Esophagus muscularis mucosa (tissue), 4 donors: ENCODE measurements at places on chromosomes 16 and 17.

DNA sequence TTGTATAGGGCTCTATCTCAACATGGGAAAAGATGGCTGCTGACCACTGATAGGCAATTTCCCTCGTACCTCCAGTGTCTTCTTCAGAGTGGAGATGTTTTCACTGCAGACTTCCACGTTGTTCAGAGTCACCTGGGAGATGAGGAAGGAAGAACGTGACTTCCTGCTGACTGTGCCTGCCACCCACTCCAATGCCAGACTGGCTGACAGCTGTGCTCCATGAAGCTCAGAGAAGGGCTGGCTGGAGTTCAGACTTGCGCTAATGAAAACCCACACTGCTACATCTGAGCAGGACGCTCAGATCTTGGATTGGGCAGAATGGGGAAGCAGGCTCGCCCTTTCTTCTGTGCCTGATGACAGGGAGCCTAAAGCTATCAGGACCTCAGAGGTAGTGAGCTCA lies 33.1 kb downstream of the COG4 start:
- no peak for DNase-seq

DNA sequence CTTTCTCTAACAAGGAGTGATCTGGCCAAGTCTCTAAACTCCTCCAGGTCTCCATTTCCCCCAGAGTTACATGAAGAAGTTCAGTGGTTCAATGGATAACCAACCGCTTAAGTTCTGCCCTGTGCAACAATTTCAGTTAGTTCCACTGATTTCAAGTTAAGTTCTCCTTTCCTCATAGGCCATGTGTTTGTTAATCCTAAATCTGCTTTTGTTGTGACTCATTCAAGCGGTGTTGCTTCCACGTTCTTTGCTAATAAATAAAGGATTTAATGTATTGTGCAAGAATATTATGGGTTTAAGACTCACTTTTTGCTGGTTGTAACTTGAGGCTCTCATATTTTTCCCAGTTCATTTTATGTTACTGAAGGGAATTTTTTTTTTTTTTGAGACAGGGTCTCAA lies 36.3 kb downstream of the GNA13 start:
- no peak for DNase-seq

GRCh38 chr17:27466743-27467375 lies 10.6 kb downstream of the KSR1 start:
- no peak for DNase-seq

DNA sequence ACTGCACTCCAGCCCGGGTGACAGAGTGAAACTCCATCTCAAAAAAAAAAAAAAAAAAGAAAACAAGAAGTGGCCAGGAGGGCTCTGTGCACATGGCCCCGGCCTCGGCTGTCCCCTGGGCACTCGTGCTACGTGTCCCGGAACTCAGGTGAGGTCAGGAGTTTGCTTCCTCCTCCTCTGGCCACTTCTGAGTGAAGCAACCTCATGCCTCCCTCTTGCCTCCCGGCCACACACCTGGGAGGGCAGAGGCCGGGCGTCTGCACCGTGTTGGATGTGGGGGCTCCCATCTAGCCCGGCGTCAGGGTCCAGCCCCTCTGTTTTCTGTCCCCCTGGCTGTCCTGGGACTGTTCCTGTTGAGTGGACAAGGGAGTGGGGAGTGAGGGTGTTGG lies 22.2 kb downstream of the ASPSCR1 start:
- DNase-seq = no peak

GRCh38 chr16:53611179-53611696 lies 92.4 kb downstream of the RPGRIP1L start:
- DNase-seq = no peak

- DNase-seq = no peak
Observed at GRCh38 chr17:67500261-67500660, 123.2 kb downstream of the PITPNC1 start.

GRCh38 chr16:59758848-59759247 lies 1024.7 kb upstream of the GOT2 start:
- DNase-seq = no peak

DNA sequence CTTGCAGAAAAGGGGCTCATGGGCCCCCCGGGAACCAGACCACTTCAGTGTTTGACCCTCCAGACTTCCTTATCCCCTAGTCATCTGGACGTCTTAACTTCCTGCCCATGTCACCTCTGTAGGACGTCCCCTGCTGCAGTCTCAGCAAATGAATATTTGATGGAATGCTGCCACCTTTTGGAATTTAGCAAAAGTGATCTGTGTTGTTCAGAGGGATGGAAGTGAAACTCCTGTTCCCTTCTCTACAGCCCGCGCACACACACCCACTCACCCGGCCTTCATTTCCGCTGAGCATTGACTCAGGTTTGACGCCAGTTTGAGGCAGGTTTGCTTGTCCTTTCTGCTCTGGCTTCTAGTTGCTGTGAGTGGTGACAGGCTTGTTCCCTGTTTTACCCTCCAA lies 507.2 kb upstream of the EEF2KMT start:
- DNase-seq = no peak

DNA sequence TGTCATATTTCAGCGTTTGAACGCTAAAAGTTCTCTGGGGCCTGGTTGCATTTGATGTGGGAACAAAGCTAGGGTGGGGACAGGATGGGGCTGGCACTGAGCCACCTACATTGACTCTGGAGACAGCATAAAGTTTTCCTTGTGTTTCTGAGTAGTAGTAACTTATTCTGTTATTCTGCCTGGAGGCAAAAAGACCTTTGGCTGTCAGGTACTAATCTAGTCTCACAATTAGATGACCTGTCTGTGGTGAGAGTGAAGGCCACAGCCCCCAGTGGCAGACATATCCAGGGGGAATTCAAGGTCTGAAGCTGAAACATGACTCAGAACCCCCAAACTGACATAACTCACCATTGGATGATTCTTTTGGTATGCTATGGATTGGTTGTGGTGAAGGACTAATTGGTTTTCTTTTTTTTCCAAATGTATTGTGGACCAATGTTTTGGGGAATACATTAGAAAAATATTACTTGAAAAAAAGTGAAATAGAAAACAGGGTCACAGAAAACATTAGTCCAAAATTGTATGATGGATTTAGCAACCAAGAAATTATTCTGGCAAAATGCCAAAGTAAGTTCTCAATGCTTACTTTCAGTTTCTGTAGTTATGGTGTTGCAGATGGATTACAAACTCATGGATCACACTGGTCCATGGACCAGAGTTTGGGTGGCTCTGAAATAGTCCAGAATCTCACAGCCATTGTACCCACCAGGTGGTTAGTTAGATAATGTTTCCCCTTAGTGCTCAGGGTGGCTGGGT lies 10.5 kb upstream of the SALL1 start:
- DNase-seq = no peak

DNA sequence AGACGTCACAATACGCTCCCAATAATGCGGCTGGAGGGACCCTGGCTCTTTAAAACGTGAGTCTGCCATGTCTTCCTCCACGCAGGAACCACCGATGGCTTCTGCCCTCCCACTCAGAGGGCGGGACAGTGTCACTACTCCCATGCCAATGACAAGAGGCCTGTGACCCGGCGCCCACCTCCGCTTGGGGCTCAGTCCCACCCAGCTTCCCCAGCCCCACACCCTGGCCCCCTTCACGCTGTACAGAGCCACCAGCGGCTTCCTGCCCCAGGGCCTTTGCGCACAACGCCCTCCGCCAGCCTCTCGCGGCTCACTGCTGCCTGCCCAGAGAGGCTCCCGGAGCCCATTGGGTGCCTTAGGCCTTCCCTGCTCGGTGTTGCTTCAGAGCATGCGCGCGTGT lies 29.5 kb upstream of the ZNF469 start:
- no peak for DNase-seq

- DNase-seq = no peak
Observed at GRCh38 chr16:87949071-87949744, 2.0 kb upstream of the BANP start.

DNA sequence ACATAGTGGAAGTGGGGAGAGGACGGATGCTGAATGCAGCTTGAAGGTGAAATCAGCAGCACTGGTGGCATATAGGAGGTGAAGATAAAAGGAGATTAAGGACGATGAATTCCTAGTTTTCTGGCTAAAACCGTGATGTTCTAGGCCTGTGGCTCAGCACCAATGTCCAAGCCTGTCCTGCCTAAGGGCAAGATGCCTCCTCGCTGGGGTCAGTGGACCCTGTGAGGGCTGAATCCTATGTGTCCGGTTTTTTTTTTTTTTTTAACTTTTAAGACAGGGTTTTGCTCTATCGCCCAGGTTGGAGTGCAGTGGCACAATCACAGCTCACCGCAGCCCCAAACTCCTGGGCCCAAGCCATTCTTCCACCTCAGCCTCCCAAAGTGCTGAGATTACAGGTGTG lies 12.8 kb downstream of the CPNE2 start:
- no peak for DNase-seq

DNA sequence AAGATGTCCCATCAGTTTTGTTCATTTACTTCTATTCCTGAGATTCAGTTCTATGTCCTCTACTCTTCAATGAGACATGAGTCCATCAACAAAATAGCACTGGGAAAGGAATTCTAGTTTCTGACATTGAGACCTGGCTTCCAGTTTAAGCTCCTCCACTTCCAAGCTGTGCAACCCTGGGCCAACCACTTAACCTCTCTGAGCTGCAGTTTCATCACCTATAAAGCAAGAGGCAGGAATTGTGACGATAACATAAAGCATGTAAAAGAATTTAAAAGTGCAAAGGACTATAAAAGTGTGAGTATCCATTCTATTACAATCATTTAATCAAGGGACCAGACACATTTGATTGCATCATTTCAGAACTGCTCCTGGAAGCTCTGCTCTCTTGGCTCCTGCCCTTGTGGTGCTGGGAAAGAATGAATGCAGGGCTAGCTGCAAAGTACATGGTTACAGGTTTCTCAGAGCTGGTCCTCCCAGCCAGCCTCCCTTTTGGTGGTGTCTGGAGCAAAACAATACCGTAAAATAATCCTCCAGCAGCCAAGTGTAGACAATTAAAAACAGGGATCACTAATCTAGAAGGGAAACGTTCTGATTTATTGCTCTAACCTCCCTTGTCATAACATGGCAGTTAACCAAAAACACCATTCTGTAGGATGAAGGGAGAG lies 113.9 kb downstream of the VPS53 start:
- no peak for DNase-seq

GRCh38 chr17:40978575-40979151 lies 5.5 kb downstream of the KRT40 start:
- no peak for DNase-seq

- DNase-seq = no peak
Observed at GRCh38 chr17:72466199-72466598, 345.4 kb downstream of the SOX9 start.

DNA sequence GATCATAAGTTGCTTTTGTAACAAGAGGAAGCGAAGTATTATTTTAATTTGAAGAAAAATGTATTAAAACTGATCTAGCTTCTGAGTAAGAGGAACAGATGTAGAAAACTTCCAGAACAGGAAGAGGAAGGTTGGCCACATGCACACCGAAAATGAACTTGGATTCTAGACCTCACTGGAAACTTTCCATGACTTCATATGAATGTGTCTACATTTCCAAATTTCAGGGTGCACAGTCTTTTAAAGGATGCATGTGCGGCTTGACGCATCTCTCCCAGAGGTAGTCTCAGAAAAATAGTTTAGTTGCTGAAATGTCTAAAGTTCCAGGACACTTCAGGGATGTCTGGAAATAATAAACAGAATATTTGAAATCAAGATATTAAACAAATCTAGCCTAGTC lies 275.1 kb upstream of the MYOCD start:
- DNase-seq = no peak

GRCh38 chr17:5115673-5116651 lies at the start of gene USP6:
Gene USP6 (plus strand): TSS chr17:5116032. CDS start chr17:5130368, 14,336 bp downstream.
- no peak for DNase-seq

DNA sequence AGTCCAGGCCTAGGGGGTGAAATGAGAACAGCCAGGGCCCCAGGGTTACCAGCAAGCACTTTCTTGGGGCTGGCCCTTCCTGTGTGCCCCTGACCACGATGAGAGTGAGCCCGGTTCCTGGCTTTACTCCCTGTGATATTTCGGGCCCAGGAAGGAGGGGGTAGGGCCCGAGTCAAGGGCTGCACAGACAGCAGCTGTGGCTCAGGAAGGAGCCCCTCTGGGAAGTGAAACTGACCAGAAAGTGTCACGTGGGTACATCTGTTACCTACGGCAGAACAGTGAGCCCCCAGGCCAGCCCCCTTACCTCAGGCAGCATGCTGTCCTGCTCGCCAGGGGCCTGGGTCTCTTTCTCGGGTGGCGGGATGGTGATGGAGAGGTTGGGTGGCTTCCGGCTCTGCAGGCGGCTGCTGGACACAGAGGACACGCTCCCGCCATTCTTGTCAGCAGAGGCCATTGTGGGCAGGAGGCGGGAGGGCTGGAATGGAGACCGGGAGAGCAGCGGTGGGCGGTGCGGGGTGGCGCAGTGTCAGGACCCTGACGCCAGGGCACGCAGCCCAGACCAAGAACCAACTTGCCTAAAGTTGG lies 13.8 kb downstream of the AANAT start:
- DNase-seq = no peak

- no peak for DNase-seq
Observed at GRCh38 chr16:21642861-21643260, 9.5 kb downstream of the IGSF6 start.

DNA sequence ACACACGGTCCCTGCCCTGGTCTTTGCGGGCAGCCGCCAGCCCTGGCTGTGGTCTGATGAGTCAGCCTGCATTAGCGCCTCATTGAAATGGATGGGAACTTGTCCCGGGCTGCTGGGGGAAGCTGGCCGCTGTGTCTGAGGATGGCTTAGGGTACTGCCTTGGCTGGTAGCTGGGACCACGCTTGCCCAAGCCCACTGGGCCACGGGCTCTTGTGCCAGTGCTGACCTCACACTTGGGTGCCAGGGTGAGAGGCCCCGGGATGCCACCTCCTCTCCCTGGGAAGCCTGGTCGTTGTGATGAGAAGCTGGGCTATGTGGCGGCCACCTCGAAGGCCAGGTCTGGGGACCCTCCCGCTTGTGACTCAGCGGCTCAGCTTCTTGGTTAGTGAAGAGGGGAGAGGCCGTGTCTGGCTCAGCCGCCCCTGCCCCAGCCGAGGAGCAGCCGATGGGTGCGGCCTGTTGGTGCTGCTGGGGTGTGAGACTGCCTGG lies 10.7 kb downstream of the CACNA1H start:
- no peak for DNase-seq

- no peak for DNase-seq
Observed at GRCh38 chr17:57504208-57504607, 240.9 kb downstream of the CCDC182 start.

DNA sequence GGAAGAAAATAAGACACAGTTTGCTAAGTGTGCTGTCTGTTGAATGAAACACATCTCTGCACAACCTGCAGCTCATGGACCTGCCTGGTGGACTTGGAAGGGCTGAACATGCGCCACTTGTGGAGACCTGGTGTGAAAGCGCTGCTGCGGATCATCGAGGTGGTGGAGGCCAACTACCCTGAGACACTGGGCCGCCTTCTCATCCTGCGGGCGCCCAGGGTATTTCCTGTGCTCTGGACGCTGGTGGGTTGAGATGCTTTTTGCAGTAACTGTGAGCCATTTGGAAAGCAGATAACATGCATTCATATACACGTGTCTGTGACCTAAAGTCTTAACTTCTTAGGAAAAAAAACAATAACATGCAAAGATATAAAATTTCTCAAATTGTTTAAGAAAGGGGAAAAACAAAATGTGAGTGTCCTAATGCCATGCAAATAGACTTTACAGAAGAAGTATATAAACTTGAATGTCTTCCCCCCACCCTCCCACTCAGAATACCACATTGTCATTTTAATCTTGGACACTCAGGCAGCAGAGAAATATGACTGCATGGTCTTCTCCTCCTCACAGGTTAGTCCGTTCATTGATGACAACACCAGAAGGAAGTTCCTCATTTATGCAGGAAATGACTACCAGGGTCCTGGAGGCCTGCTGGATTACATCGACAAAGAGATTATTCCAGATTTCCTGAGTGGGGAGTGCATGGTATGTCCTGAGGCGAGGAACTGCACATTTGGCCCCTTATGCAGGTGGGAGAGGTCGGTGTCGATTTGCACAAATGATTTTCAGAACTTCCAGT lies 65.6 kb downstream of the SEC14L1 start:
- DNase-seq = no peak
